ENCODE measurements at places on chromosomes 3 and 15.

GRCh38 chr3:12394569-12395271 is 89.6 kb upstream of the TSEN2 start:
- H3K27me3 ChIP-seq, result peaks cover 40% of the 10 kb centered on the region
- no peak overlapping the region for H3K27ac ChIP-seq
- H3K36me3 ChIP-seq, result peaks cover 2% of the 10 kb centered on the region
- peaks cover 15% of the 10 kb centered on the region for H3K4me1 ChIP-seq
- DNase-seq, result no peak

- no peak overlapping the region for H3K4me3 ChIP-seq
- H3K27me3 ChIP-seq, result no peaks in the 10 kb centered on the region
- no peak for DNase-seq
- no peak overlapping the region for H3K27ac ChIP-seq
- no peaks in the 10 kb centered on the region for H3K36me3 ChIP-seq
These were observed 350.7 kb upstream of the AZI2 start for GRCh38 chr3:28699283-28699682.

DNA sequence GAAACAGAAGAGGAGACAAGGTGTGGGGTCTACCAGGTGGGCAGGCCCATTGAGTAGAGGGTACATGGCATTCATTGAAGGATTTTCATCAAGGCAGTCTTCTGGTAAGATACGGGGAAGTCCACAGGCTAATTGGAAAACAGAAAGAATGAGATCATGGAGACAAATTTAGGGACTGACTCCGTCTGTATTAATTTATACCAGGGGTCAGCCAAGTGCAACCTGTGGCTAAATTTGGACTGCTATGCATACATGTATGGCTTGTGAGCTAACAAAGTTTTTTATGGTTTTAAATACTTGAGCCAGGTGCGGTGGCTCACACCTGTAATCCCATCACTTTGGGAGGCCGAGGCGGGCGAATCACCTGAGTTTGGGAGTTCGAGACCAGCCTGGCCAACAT is 21.1 kb upstream of the SNRPN start:
- no peak overlapping the region for H3K27ac ChIP-seq
- H3K36me3 ChIP-seq, result no peaks in the 10 kb centered on the region
- no peaks in the 10 kb centered on the region for H3K4me1 ChIP-seq
- no peaks in the 10 kb centered on the region for H3K27me3 ChIP-seq

GRCh38 chr3:69081583-69082262 is 1.6 kb upstream of the UBA3 start:
- peak; percentile 55 for DNase-seq
- H3K36me3 ChIP-seq, result peaks cover 29% of the 10 kb centered on the region
- H3K4me3 ChIP-seq, result peak overlapping the region; percentile 28
- peaks cover 58% of the 10 kb centered on the region for H3K4me1 ChIP-seq
- no peaks in the 10 kb centered on the region for H3K27me3 ChIP-seq

- peaks cover 2% of the 10 kb centered on the region for H3K27me3 ChIP-seq
- H3K27ac ChIP-seq, result no peak overlapping the region
- no peak for DNase-seq
- no peaks in the 10 kb centered on the region for H3K36me3 ChIP-seq
These were observed 56.2 kb downstream of the EXOG start for GRCh38 chr3:38552364-38552763.

DNA sequence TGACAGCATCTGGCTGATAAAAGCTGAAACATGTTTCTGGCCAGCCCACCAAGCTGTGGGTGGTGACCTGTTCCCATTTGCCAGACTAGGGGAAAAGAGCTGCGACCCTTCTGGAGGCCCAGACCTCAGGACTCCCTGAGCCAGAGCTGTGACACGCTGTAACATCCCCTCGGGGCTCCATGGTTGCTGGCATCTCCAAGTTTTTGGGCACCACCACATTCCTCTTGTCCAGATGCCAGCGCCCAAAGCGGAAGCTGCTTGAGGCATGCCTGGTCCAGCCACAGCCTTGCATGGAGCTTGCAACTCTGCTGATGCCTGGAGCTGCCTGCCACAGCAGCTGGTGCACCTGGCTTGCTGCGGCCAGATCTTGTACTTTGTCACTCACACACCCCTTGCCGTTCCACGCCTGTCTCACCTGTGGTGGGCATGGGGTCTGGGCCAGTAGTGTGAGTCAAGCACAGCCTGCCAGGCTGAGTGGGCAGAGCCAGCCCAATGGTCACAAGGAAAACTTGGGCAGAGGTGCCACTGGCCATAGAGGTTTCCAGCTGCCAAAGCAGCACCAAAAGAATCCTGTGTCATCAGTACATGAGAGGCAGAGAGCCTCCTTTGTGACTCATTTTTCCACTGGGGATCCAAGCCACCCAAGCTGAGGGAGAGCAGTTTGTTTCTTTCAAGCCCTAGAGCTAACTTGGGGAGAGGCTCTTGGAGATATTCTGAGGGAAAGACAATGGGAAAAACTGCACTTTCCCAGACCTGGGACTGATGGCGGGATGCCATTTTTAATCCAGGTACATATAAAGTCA is 45.7 kb upstream of the PTX3 start:
- H3K36me3 ChIP-seq, result no peaks in the 10 kb centered on the region
- H3K4me1 ChIP-seq, result no peaks in the 10 kb centered on the region
- DNase-seq, result no peak
- H3K27ac ChIP-seq, result no peak overlapping the region
- H3K27me3 ChIP-seq, result no peaks in the 10 kb centered on the region

- no peaks in the 10 kb centered on the region for H3K36me3 ChIP-seq
- H3K27ac ChIP-seq, result no peak overlapping the region
- no peak for DNase-seq
These were observed 936.1 kb downstream of the PLOD2 start for GRCh38 chr3:145224886-145225285.

DNA sequence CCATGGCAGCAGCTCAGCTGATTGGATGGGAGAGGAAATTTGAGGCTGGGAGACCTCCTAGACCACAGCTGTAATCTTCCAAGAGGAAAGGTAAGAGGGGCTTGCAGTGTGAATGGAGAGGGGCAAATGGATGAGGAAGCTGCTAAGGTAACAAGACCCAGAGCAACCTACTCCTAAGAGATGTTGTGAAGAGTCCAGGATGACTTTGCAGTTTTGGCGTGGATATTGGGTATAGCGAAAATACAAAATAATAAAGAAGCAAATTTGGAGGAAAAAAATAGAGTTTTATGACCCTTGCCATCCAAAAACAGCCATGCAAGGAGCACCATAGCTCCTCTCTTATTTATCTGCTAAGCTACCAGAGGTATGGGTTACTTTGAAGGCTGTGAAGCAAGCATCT is 186.6 kb downstream of the GREM1 start:
- no peak overlapping the region for H3K4me3 ChIP-seq
- DNase-seq, result no peak
- no peaks in the 10 kb centered on the region for H3K4me1 ChIP-seq
- H3K27me3 ChIP-seq, result peaks cover 4% of the 10 kb centered on the region

- H3K4me3 ChIP-seq, result no peak overlapping the region
- H3K36me3 ChIP-seq, result peaks cover 3% of the 10 kb centered on the region
- H3K27ac ChIP-seq, result no peak overlapping the region
- peaks cover 9% of the 10 kb centered on the region for H3K4me1 ChIP-seq
- DNase-seq, result no peak
- peaks cover 23% of the 10 kb centered on the region for H3K27me3 ChIP-seq
These were observed 101.9 kb upstream of the THBS1 start for GRCh38 chr15:39478996-39479395.

GRCh38 chr3:194638991-194639605 is 5.9 kb upstream of the TMEM44 start:
- DNase-seq, result no peak
- peaks cover 21% of the 10 kb centered on the region for H3K36me3 ChIP-seq
- no peaks in the 10 kb centered on the region for H3K27me3 ChIP-seq

- H3K4me3 ChIP-seq, result no peak overlapping the region
- DNase-seq, result no peak
- no peak overlapping the region for H3K27ac ChIP-seq
- H3K27me3 ChIP-seq, result peaks cover under 1% of the 10 kb centered on the region
These were observed 12.0 kb downstream of the SLCO3A1 start for GRCh38 chr15:91865486-91865885.

GRCh38 chr3:3184876-3185275 is 5.4 kb upstream of the CRBN start:
- H3K4me1 ChIP-seq, result peaks cover 6% of the 10 kb centered on the region
- H3K27ac ChIP-seq, result no peak overlapping the region
- H3K4me3 ChIP-seq, result no peak overlapping the region
- peaks cover 7% of the 10 kb centered on the region for H3K27me3 ChIP-seq

DNA sequence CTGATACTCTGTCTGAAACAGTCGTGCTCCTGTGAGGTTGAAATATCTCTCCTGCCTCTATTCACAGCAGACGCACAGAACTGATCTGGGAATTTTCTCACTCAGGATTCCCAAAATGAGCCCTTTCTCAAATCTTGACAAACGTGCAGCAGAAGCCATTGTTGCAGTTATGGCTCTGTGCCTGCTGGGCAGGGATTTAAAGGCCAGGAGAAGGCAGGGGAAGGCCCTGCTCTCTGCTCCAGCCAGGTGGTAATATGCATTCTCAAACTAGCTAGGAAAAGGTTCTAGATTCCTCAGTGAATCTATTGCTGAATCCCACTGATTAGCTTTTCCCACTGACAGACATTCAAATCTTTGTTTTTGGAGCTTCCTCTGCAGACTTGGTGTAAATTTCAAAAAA is 2.2 kb downstream of the MINAR1 start:
- no peaks in the 10 kb centered on the region for H3K36me3 ChIP-seq
- no peak for DNase-seq
- H3K27me3 ChIP-seq, result peaks cover 51% of the 10 kb centered on the region
- H3K4me1 ChIP-seq, result no peaks in the 10 kb centered on the region

DNA sequence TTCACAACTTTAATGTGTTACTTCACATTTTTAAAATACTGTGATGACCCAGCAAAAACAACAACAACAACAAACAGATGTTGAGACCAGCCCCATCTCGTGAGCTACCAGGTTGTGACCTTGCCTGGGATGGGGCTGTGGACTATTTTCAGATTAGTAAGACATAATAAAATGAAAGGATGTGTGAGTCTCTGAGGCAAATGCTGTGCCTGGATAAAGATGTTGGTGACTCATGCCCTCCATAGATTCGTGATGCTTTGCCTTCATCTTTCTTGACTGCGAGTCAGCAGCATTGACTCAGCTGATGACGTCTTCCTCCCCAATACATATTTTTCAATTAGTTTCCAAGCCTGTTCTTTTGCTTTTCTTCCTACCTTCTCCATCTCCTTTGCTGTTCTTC is 453.0 kb upstream of the CFAP20DC start:
- no peaks in the 10 kb centered on the region for H3K36me3 ChIP-seq
- H3K4me3 ChIP-seq, result no peak overlapping the region
- DNase-seq, result no peak

GRCh38 chr15:88717382-88718031 is 78.7 kb downstream of the ISG20 start:
- no peak overlapping the region for H3K4me3 ChIP-seq
- no peak overlapping the region for H3K27ac ChIP-seq
- no peak for DNase-seq
- peaks cover 12% of the 10 kb centered on the region for H3K27me3 ChIP-seq
- no peaks in the 10 kb centered on the region for H3K4me1 ChIP-seq

- H3K4me3 ChIP-seq, result no peak overlapping the region
- no peak for DNase-seq
- no peak overlapping the region for H3K27ac ChIP-seq
- H3K27me3 ChIP-seq, result peaks cover 7% of the 10 kb centered on the region
These were observed 92.3 kb upstream of the TJP1 start for GRCh38 chr15:29914511-29914926.

GRCh38 chr15:92848852-92849598 is 51.1 kb upstream of the CHD2 start:
- no peaks in the 10 kb centered on the region for H3K27me3 ChIP-seq
- H3K4me3 ChIP-seq, result no peak overlapping the region
- H3K4me1 ChIP-seq, result peaks cover 31% of the 10 kb centered on the region
- peak overlapping the region; percentile 39 for H3K27ac ChIP-seq
- peaks cover 5% of the 10 kb centered on the region for H3K36me3 ChIP-seq

DNA sequence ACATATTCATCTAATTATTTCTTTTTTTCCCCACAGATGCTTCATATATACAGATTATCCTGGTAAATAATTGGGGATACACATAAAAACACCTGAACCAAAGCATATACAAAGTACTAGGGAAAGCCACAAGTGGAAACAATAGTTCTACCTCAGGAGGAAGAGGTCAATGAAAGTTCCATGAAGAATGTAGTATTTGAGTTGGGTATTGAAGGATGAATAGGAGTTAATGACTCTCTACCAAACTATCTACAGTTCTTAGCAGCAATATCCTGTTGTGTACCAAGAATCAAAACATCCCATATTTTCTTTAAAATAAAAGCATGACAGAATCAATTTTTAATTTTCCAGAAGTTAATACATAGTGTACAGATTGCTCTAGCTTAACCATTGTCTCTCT is 78.9 kb downstream of the STAC start:
- no peak overlapping the region for H3K27ac ChIP-seq
- H3K27me3 ChIP-seq, result no peaks in the 10 kb centered on the region
- DNase-seq, result no peak
- H3K4me1 ChIP-seq, result no peaks in the 10 kb centered on the region

GRCh38 chr15:80367094-80367493 is 37.1 kb upstream of the ARNT2 start:
- H3K4me1 ChIP-seq, result no peaks in the 10 kb centered on the region
- H3K4me3 ChIP-seq, result no peak overlapping the region
- no peak for DNase-seq
- no peak overlapping the region for H3K27ac ChIP-seq
- no peaks in the 10 kb centered on the region for H3K27me3 ChIP-seq

DNA sequence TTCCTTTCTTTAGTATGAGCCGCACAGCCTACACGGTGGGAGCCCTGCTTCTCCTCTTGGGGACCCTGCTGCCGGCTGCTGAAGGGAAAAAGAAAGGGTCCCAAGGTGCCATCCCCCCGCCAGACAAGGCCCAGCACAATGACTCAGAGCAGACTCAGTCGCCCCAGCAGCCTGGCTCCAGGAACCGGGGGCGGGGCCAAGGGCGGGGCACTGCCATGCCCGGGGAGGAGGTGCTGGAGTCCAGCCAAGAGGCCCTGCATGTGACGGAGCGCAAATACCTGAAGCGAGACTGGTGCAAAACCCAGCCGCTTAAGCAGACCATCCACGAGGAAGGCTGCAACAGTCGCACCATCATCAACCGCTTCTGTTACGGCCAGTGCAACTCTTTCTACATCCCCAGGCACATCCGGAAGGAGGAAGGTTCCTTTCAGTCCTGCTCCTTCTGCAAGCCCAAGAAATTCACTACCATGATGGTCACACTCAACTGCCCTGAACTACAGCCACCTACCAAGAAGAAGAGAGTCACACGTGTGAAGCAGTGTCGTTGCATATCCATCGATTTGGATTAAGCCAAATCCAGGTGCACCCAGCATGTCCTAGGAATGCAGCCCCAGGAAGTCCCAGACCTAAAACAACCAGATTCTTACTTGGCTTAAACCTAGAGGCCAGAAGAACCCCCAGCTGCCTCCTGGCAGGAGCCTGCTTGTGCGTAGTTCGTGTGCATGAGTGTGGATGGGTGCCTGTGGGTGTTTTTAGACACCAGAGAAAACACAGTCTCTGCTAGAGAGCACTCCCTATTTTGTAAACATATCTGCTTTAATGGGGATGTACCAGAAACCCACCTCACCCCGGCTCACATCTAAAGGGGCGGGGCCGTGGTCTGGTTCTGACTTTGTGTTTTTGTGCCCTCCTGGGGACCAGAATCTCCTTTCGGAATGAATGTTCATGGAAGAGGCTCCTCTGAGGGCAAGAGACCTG is 13.2 kb downstream of the GREM1 start:
- DNase-seq, result no peak
- no peak overlapping the region for H3K27ac ChIP-seq
- H3K36me3 ChIP-seq, result no peaks in the 10 kb centered on the region
- H3K4me1 ChIP-seq, result no peaks in the 10 kb centered on the region

- no peak for DNase-seq
- peaks cover 15% of the 10 kb centered on the region for H3K4me1 ChIP-seq
- peaks cover 76% of the 10 kb centered on the region for H3K27me3 ChIP-seq
- H3K27ac ChIP-seq, result no peak overlapping the region
These were observed 2.9 kb downstream of the PLXND1 start for GRCh38 chr3:129603561-129603942.

All from activated CD8-positive, alpha-beta memory T cell treated with anti-CD3 and anti-CD28 coated beads, Interleukin-2, amount 10 ng/mL, durations not matched to agents 7 days and 5 days (primary cell).